ENCODE measurements at places on chromosomes 4 and X.

- DNase-seq = no peak
These were observed 91.5 kb downstream of the GEMIN8 start for GRCh38 chrX:13938051-13938828.

- DNase-seq = no peak
These were observed 1.2 kb downstream of the GUCY1A1 start for GRCh38 chr4:155667568-155668511.

GRCh38 chr4:54625391-54625790, 32.4 kb upstream of the KIT start:
- no peak for DNase-seq

DNA sequence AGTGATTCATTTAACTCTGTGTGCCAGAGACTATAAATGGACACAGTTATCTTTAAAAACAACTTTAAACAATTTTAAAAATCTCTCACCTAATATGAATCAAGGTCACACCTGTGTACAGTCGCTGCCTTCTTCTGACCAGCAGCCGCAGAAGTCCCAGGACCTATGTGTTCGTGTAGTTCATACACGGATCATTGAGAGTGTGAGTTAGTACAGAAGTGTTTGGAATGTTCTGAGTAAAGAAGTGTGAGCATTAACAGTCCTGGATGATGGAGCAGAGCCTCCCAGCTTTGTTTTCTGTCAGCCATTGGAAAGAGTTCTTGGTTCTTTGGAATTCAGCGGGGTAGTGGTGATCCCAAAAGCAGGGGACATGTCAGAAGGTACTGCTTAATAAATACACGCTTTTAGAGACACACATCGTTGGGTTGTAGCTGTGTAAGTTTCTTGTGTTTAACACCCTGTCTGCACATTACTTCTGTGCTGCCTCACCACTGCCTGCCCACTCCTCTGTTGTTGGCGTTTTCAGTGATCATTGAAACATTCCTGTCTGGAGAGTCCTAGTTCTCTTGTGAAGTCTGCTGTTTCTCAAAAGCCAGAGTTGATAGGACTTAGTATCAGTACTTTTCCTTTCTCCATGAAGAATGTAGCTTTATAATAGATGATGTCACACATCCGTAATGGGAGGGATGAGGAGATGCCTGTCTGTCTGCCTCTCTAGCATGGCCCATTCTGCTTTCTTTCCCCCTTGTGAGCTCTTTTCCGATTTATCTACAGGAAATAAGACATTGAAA, 90.6 kb downstream of the PTTG2 start:
- DNase-seq = no peak

DNA sequence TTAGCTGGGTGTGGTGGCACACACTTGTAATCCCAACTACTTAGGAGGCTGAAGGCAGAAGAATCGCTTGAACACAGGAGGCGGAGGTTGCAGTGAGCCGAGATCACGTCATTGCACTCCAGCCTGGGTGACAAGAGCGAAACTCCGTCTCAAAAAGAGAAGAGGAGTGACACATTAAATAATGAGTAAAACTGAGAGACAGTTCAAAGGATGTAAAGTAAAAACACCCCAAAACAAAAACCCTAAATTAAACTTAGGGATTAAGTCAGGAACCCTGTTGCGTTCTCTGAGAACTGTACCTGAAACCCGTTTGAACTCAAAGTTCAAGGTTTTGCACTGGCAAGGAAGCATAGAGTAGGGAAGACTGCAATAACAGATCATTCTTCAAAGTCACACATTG, 141.7 kb downstream of the BRWD3 start:
- no peak for DNase-seq

DNA sequence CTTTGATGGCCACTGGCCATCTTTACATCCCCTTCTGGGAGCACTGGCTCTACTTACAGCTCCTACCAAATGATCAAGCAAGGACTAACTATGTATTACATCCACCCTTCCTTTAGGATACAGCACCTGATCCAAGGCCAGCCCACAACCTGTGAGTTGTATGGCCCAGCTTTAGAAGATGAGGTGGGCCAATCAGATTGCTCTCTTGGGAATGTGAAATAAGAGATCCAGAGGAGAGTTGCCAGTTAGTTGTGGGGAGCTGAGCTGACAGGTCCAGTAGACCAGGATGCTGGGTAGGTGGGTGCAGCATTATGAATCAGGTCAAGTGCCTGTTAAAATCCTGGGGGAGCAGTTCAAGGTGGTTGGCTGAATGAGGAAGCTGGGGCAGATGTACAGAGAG, 111.5 kb downstream of the GNL3L start:
- no peak for DNase-seq

DNA sequence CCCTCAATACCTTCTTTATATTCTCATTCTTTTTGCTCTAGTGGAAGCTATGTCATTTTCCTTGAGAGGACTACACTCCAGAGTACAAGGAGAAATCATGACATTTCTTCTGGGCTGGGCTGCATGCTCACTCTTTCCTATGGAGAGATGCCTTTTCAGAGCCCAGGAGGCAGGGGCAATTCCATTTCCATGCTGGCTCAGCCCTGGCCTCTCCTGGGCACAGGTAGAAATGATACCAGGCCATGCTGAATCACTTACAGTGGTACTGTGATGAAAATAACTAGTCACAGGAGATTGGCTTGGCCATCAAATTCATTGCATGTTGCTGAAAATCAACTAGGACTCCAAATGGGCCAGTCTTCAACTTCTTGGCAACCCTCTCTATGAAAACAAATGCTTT, 34.0 kb upstream of the PPARGC1A start:
- DNase-seq = no peak

DNA sequence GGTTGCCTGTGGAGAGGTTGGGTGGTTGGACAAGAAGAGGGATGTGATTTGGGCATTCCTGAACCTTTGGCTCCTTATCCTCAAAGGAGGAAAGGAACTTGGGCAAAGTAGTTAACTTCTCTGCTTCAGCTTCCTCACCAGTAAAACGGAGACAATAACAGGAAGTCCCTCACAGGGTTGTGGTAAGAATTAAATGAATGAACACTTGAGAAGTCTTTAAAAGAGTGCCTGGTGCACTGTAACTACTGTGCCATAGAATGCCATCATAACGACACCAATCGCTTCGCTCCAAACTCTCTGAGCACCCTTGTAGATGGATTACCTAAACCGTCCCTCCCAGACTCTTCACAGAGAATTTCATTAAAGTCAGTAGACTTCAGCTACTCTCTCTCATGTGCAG, 10.5 kb downstream of the ZCCHC18 start:
- no peak for DNase-seq

GRCh38 chr4:83316459-83317165, 18.0 kb downstream of the HPSE start:
- no peak for DNase-seq

- no peak for DNase-seq
These were observed 32.9 kb downstream of the CHM start for GRCh38 chrX:86014421-86014820.

DNA sequence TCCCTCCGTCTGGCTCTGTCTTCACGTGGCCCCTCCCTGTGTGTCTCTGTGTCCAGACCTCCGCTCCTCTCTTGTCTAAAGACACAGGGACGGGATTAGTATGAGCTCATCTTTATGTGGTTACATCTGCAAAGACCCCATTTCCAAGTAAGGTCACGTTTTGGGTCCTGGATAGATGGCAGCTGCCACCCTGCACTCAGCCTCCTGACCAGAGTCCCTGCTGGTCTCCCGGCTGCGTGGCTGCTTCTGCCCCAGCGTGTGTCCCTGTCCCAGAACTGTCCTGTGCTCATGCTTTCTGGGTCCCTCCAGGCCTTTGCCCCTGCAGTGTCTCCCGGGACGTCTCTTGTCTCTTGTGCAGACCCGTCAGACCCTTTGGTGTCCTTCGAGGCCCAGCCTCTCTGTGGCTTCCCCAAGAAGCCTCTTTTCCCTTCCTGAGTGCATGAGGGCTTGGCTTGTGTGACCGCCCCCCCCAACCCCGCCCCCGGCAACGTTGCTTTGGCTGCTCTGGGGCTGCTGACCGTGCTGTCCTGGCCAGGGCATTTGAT, 107.3 kb downstream of the PSAPL1 start:
- DNase-seq = no peak

DNA sequence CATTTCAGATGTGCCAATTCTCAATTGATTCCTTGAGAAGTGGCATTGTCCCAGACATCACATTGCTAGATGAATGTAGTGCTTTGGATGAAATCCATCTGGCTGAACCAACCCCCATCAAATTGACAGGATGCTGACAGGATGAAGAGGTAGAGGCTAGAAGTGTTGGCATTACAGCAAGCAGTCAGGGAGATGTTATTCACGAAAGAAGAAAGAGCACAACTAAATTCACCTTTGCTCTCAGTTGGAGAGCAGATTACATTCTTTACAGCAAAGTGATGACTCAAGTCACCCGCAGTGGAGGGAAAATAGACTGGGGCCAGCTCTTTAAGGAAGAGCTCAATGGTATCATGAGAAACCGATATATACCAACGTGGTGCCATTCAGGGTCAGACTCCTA, 259.6 kb downstream of the C4orf33 start:
- DNase-seq = no peak

DNA sequence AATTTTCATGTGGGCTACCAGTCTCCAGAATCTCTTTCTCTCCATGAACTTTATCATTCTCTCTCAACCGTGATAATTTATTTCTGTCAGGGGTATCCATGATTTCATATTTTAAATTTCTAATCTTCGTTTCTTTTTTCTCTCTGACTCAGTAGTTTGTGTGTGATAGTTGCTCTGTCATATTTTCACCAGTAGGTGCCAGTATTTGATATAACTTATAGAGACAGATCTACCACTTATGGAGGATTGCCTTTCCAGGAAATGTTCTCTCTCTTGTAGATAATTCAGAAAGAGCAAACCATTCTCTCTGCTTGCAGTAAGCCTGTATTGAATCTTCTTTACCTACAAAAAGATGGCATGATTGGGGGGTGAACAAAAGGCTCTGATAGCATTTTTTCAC, 79.3 kb upstream of the DYNLT3 start:
- no peak for DNase-seq

- DNase-seq = no peak
These were observed 84.3 kb downstream of the FHDC1 start for GRCh38 chr4:153020457-153020856.

DNA sequence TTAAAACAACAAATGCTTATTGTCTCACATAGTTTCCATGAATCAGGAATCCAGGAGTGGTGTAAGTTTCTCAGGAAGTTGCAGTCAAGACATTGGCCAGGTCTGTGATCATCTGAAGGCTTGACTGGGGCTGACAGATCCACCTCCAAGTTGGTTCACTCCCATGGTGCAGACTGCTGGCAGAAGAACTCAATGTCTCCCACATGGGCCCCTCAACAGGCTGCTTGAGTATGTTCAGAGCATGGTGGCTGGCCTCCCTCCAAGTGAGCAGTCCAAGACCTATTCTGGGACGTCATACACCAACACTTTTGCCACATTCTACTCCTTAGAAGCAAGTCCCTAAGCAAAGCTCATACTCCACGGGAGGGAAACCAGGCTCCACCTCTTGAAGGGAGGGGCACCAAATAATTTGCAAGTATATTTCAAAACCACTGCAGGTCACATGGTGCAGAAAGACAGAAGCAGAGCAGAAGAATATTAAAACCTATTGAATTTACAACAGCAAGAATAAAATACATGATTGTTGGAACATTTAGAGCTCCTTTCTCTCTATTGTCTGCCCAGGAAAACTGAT, 35.3 kb downstream of the LGI2 start:
- no peak for DNase-seq

GRCh38 chr4:137892134-137892533, 350.0 kb downstream of the SLC7A11 start:
- DNase-seq = no peak

- DNase-seq = no peak
These were observed 18.0 kb downstream of the GC start for GRCh38 chr4:71765821-71766383.

DNA sequence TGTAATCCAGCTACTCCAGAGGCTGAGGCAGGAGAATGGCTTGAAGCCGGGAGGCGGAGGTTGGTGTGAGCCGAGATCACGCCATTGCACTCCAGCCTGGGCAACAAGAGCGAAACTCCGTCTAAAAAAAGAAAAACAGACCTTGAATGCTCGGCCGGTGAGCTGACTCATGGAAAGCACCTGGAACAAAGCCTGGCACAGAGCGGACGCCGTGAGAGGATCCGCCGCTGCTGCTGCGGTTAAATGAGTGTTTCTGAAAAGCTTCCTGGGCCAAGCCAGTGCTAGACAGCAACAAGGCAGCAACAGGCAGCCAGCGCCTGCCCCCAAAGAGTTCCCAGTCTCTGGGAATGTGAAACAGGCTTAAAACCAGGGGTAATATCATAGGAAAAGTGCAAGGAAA, 186.4 kb downstream of the AFAP1 start:
- no peak for DNase-seq

DNA sequence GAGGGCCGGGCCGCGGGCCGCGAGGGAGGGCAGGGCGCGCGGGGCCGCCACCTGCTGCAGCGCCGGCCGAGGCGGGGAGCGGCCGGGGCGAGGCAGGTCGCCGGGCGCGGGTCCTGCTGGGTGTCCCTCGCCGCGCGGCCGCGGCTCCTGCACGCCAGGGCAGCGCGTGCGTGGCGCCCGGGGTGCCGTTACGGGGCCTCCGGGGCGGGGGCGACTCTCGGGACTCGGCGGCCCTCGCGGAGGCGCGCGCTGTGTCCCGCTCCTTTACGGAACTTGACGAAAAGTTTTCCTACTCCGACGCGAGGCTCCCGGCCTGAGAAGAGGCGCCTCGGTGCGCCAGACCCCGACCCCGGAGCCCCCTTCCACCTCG, 329 bp downstream of the TBC1D14 start:
- DNase-seq = no peak

DNA sequence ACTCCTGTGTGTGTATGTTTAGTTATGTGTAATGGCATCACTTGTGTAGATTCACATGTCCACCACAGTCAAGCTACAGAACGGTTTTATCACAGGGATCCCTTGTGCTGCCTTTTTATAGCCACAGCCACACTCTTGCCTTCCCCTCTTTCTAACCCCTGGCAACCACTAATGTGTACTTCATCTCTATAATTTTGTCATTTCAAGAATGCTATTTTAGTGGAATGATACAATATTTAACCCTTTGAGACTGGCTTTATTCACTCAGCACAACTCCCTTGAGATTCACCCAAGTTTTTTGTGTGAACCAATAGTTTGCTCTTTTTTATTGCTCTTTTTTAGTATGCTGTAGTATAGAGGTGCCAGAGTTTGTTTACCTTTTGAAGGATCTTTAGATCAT, 112.1 kb downstream of the CDKL5 start:
- no peak for DNase-seq

DNA sequence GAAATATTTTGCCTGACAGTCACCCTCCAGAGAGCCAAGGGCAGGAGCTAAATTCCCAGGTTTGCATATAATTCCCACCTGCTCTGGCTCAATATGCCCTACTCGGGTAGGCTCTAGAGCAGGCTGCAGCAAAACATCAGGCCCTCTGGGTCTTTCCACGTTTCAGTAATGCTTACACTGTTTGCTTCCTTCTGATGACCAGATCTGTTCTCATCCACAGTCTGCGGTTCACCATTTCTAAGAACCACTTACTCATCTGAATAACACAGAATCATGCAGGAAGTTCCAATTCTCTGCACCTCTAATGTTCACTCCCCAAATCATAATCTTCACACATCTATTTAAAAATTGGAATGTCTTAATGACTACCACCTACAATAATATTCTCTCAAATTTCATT, 141.4 kb downstream of the PPP3CA start:
- DNase-seq = no peak

GRCh38 chr4:107689912-107690587, 30.0 kb downstream of the PAPSS1 start:
- DNase-seq = no peak

GRCh38 chrX:15953801-15954200, 99.2 kb upstream of the AP1S2 start:
- no peak for DNase-seq

- DNase-seq = no peak
These were observed 243.6 kb downstream of the NPFFR2 start for GRCh38 chr4:72275381-72275780.
